RPMI7951 (cell line): ENCODE measurements at places on chromosomes 12 and 14.

- no peak for DNase-seq
These were observed 164.9 kb downstream of the CCDC91 start for GRCh38 chr12:28355161-28355560.

DNA sequence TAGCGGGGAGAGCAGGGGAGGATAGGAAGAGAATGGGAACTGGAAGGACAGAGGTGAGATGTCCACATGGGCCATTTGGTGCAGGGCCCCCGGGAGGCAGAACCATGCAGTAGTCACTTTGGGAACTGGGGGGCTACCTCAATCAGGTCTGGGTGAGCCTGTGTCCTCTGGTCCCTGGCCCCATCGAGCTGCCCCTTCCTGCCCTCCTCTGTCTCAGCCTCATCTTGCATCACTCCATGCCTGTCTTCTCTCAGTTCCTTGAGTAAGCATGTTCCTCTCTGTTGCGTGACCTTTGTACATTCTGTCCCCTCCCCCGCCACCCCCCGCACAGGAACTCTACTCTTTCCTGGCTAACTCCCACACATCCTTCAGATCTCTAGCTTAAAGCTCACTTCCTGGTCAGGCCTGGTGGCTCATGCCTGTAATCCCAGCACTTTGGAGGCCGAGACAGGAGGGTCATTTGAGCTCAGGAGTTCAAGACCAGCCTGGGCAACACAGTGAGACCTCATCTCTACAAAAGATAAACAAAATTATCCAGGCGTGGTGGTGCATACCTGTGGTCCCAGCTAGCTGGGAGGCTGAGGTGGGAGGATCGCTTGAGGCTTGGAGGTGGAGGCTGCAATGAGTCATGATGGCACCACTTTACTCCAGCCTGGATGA lies 23.2 kb downstream of the FOS start:
- no peak for DNase-seq

GRCh38 chr14:20606902-20607242 lies 15.7 kb upstream of the RNASE12 start:
- DNase-seq, result no peak

- DNase-seq, result peak; percentile 75
These were observed 1.7 kb downstream of the ANKRD52 start for GRCh38 chr12:56256326-56256960.

DNA sequence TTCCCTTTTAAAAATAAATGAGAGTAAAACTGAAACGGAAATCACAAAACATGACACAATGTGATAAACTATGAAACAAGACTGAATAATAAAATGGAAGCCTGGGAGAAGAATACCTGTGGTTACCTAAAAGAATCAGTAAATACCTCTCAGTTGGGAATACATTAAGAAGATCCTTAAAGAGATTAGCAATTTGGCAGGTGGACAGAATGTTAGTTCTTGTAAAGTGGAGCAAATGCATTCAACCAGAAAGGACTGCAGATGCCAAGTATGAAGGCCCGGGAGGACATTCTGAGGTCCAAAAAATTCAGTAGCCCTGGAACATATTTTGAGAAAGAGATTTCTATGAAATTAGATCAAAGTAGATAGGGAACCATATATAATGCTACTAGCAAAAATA lies 861.3 kb upstream of the SEL1L start:
- no peak for DNase-seq

DNA sequence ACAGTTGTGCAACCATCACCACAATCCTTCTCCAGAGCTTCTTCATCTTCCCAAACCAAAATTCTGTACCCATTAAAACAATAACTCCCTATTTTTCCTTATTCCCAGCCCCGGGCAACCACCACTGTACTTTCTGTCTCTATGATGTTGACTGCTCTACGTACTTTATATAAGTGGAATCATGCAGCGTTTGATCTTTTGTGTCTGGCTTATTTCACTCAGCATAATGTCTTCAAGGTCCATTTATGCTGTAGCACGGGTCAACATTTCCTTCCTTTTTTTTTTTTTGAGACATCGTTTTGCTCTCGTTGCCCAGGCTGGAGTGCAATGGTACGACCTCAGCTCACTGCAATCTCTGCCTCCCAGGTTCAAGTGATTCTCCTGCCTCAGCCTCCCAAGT lies 162.7 kb upstream of the GSC start:
- no peak for DNase-seq

DNA sequence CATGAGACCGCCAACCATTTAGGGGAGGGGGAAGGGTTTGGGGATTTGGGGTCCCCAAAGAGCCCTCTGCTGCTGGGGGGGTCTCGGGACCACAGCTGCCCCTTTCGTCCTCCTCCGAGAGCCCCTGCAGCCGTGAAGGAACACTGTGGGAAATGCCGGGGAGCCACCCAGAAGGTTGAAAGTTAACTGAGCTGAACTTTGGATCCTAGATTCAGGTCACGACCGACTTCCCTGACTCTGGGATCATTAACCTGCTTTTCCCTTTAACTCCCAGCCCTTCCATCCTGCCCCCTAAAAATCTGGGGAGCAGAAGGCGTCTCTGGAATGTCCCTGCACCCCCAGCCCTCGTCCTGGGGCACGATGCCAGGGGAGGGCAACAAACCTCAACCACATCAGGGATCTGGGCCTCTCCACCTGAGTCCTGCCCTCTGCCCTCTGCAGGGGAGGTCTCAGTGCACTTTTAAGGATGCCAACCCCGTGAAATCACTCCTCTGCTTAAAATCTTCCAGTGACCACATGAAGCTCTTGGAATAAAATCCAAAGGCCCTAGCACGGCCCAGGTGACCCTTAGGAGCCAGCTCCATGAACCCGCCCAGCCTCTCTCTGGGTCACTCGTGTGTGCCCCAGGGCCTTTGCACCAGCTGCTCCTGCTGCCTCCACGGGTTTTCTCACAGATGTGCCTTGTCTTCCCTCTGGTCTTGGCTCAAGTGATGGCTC lies 95.0 kb downstream of the RFLNA start:
- DNase-seq, result no peak

GRCh38 chr14:99875836-99876235 lies 82.6 kb downstream of the EML1 start:
- DNase-seq, result no peak

- no peak for DNase-seq
These were observed 85.0 kb downstream of the MNAT1 start for GRCh38 chr14:60819575-60819974.

- no peak for DNase-seq
These were observed 33.9 kb upstream of the VASH1 start for GRCh38 chr14:76727384-76727783.

GRCh38 chr12:45279931-45280830 lies 64.3 kb downstream of the ANO6 start:
- DNase-seq, result no peak

GRCh38 chr12:4392223-4392742 lies 12.8 kb upstream of the FGF23 start:
- DNase-seq, result no peak

- no peak for DNase-seq
These were observed 14.6 kb upstream of the EIF5 start for GRCh38 chr14:103319422-103319821.

- no peak for DNase-seq
These were observed 8.7 kb downstream of the NUP107 start for GRCh38 chr12:68695454-68695853.

- peak; percentile 8 for DNase-seq
These were observed 559 bp downstream of the SYNJ2BP start for GRCh38 chr14:70416338-70416724.

- DNase-seq, result no peak
These were observed 508.5 kb downstream of the FUT8 start for GRCh38 chr14:65920996-65921395.

GRCh38 chr14:70821584-70822529 lies 12.5 kb upstream of the MAP3K9 start:
- DNase-seq, result peak; percentile 43

DNA sequence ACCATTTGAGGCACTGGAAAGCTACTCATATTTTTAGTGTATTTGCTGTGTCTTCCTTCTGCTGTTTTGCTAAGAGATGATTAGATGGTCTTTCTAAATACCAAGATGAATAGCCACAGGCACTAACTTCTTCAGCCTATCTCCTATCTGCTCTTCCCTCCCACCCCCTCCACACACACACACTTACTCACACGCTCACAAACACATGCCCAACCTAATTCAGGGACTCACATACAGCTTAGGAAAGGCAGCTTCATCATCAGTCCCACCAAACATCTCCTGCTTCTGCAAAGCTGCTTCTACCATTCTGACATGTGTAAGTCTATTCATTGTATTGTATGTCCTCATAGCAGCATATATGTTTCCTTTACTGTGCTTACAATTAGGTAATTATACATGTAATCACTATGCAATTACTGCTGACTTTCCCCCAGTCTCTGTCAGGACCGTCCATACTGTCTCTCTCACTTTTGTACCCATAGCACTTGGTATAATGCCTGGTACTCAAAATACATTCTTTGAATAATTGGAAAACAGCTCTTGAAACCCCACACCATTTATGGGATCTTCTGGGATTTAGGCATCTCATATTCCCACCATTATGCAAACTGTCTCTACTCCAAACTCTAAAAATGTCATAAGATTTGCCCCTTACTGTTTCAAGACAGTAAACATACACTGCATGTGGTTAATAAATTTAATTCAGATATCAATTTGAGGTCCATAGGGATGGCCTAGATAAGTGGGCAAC lies 83.3 kb upstream of the HIF1A start:
- peak; percentile 61 for DNase-seq

- no peak for DNase-seq
These were observed 212.2 kb downstream of the KIF26A start for GRCh38 chr14:104350463-104351185.

DNA sequence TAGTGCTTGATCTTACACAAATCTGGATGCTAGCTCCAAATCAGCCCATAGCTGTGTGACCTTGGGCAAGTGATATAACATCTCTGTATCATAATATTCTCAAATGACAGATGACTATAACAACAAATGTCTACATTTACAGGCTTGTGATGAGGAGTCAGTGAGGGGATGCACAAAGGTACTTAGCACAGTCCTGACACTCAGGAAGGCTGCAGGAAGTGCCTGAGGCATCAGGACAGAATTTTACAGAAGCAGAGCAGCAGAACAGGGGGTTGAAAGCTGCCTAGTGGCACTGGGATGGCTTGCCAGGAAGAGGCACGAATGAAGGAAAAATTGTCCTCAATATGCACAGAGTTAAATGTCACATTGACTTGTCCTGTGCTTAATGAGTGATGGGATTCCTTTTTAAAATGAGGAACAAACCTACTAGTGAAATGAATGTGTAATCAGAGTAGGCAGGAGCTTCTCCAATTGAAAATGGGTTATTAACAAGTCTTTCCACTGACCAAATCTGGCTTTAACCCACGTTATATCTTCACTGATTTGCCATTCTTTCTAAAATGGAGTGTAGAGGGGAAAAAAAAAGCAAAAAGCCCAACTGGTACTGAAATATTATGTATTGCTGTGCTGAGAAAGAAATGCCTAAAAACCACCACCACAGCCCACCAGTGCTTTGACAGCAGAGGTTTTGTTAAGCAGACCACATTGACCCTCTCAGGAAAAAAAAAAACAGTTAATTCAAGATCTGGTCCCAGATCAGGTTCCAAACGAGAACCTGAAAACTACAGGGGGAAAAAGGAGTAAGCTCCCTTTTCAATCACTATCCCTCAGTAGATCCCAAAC lies 11.6 kb downstream of the BTG1 start:
- DNase-seq, result peak; percentile 55
